KBM-7 (cell line): ENCODE measurements at places on chromosomes 6 and 20.
A peak's percentile ranks its signal among the peaks of the same experiment; 100 is the strongest.

- no peak for DNase-seq
These were observed 171.5 kb downstream of the CDKAL1 start for GRCh38 chr6:20705741-20706140.

- DNase-seq: no peak
These were observed 112.3 kb downstream of the CBLN4 start for GRCh38 chr20:55893031-55893430.

- DNase-seq: no peak
These were observed 50.7 kb downstream of the PPARD start for GRCh38 chr6:35392773-35393672.

- no peak for DNase-seq
These were observed 516.7 kb downstream of the HDGFL1 start for GRCh38 chr6:23086100-23086499.

DNA sequence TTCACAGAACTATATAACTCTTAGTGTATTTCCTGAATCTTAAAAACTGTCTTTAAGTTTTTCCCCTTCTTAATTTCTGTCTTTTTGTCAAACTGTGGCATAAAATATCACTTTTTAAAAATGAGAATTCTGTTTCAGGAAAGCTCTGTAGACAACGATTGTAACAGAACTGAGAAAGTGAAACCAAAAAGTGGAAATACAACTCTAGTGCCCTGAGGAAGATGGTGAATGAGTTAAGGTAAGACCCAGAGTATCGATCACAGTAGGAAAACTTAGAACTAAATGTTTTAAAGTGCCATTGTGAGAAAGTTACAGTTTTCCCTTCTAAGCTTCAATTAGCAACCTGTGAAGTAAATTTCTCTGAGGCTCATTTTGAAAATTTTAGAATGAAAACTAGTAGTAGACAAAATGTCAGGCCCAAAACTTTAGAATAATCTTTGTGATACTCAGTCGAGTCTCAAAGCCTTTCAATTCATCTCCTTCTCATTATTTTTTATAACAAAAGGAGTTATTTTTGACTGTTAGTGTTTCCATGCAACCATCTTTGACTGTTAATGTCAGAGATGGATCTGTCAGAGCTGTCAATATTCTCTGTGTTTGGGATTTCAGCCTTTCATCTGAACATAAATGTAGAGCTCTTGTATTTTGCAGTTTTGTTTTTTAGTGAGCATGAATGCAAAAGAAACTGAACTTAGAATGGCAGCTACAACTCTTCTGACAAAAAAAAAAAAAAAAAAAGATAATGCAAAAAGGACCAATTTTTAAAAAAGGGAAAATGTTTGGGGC is 19.0 kb upstream of the TRDN start:
- peak; percentile 9 for DNase-seq

DNA sequence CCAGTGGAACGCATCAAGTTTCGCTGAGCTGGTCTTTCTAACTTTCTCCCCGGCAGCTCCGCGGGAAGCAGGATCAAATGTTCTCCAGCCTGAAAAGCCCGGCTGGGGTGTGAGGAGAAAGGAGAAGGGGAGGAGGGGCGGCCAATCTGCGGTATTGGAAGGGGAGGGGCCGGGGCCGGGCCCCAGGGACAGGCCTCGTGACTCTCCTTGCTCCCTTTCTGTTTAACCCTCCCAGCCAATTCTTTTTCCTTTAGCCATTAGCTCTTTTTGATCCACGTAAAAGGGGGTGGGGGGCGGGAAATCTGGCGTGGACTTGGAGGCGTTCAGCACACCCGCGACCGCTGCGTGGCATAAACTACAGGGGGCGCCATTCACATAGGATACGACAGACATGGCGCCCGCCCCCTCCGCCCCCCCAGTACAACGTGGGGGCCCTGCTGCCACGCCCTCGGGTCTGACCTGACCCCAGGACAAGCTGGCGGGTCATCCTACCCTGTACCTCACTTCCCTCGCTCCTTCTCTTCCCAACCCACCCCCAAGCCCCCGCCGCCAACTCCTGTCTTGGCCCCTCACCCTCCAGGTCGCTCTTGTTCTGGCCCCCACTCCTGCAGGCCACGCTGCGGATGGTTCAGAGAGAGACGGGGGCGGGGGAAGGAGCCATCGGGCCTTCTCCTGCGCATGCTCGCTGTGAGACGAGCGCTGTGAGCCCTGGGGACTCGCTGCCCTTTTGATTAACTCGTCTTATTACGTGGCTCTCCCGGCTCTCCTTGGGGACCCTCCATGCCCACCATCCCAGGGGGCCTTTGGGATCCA is 7.8 kb upstream of the MDGA1 start:
- peak; percentile 58 for DNase-seq

DNA sequence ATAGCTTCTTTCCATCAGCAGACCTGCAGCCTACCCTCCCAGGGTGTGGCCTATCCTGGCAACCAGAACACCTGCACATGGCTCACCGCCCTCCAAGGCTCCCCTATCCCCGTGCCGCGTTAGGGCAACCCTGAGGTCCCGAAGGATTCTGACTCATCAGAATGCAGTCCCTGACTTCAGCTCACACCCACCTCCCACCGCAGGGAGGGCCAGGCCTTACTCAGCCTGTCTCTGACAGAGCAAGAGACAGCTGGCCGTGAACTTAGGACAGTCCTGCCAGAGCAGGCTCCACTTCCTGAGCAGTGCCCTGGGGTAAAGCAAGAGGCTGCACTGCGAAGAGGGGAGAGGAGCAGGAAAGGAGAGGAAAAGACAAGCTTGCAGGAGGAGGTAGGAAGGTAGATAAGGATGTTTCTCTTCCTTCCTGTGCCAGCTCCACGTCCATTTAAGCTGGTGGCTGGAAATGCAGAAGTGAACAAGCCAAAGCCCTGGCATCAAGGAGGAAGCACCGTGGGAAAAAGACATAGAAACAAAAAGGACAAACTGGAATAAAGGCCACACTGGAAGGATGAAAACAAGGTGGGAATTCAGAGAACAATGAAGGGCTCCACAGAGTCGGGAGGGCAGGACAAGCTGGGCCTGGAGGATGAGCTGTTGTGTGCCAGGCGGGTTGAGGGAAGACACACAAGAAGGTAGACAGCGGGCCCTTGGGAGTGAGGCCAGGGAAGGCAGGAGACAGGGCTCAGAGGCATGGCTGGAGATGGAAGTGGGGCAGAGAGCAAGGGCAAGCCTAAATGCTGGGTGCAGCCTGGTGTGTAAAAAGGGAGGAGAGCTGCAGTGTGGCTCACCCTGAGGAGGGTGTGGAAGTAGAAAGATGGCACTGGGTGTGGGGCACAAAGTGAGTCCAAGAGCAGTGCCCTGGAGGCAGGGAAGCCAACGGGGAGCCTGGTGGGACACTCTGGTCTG is 102.7 kb downstream of the SLC23A2 start:
- peak; percentile 19 for DNase-seq

GRCh38 chr6:52418606-52419005 is 1.5 kb upstream of the EFHC1 start:
- peak; percentile 24 for DNase-seq

GRCh38 chr6:128311944-128312570 is 208.3 kb downstream of the PTPRK start:
- peak; percentile 60 for DNase-seq

DNA sequence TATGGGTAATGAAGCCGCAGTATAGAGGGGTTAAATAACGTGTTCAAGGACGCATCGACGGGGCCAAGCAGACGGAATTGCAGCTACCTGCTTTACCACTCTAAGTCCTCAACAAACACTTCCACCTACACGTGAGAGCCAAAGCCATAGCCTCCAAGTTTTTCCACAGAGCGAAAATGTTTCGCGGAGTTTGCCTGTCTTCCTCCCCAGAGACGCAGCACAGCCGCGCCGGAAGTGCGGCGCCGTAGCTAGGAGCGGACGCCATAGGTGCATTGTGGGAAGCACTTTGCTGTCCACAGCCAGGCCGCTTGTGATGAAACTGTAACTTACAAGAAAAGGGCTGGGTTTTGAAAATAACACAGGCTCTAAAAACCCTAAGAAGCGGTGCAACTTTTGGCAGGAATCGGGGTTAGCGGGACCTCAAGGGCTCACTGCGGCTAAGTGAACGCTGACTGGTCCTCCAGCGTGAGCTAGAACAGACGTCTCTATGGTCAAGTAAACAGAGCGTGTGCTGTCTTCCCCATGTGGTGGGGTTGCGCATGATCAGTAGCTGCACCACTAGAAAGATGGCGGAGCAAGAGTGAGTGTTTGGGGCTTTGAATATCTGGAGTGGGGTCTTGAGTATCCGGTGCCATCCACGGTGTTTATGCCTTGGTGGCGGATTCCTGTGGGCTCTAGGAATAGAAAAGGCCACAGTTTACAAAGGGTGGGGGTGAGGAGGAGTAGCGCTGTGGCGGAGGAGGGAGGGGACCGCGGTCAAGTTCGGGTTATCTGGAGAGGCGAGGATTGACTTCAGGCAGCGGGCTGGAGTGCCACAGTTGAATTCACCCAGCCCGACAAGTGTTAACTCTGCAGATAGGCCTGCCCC is at the start of gene RPL7L1:
Gene RPL7L1, plus strand, starts transcription at position 245 of the 868 bp plus-strand sequence. Its CDS starts 295 bp downstream, at position 540.
- peak; percentile 94 for DNase-seq

DNA sequence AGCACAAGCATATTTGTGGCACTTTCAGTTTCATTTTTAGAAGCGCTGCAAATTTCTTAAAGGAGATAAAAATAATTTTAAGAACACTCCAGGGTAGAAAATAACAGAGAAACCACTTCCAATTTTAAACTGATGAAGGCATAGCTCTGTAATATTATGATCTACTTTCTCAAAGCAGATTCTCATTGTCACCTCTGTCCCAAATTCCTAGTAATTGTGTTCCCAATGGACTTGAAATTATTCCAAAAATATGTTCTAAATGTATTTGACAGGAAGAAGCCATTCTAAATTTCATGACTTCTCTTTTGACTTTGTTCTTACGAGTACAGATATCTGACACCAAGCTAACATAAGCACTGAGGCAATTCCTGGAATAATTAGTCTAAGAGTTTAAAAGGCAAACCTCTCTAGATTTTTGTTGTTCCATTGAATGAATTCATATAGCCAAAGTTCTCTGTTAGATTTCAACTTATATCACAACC is 140.2 kb upstream of the CARMIL1 start:
- DNase-seq: no peak

DNA sequence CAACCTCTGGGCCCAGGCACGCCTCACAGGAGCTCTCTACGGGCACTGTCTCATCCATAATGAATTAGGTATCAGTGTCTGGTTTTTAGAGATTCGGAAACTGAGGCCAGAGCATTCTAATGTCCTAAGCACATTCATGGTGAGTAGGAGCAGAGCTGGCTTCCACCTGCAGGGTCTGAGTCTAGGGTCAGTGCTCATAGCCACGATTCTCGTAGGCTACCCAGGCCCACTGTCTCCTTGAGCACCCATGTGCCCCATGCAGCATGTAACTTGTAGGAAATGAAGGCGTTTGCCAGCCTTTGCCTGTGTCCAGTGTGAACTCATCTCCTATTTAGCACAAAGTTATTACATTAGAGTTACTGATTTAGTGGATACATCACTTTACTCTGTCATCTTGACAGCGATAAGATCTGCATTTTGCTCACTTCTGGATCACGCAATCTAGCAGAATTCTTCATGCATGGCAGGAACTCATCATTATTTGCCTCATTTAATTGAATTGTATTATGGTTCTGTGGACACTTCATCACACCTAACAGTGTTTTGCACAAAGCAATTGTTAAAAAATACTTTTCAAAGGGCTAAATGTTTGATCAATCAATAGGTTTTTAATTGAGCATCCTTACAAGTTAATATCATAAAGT is 205.3 kb upstream of the SULF2 start:
- no peak for DNase-seq

GRCh38 chr6:53829698-53830221 is 35.0 kb downstream of the LRRC1 start:
- no peak for DNase-seq

GRCh38 chr6:44341095-44341890 is 1.2 kb upstream of the SPATS1 start:
- DNase-seq: peak; percentile 20

DNA sequence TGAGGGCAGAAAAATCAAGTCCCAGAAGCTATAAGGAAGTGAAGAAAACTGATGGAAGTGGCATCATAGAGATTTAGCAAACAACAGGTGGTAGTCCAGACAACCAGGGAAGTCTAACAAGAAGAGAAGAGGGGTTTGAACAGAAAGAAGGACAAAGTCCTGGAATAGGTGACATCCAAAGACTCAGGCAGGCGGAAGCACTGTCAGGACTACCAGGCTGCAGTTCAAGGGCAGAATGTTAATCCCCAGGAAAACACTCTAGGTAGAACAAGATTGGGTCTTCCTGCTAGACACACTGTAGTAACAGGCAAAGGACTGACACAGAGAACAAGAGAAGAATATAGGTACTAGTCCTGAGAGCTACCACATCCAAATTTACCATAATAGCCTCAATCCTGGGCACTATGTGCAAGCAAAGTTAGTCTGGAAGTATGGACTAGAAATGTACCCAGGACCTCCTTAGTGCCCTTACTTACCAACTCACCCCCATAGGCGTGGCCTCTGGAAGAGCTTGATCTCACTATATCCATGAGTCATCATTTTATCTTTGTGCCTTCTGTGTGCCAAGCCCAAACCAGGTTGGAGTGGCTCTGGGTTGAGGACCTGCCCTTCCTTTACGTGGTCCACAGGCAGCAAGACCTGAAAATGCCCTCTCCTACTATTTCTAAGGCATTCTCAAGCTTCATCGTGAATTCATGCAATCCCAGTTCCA is 2.2 kb upstream of the EPB41L2 start:
- no peak for DNase-seq

DNA sequence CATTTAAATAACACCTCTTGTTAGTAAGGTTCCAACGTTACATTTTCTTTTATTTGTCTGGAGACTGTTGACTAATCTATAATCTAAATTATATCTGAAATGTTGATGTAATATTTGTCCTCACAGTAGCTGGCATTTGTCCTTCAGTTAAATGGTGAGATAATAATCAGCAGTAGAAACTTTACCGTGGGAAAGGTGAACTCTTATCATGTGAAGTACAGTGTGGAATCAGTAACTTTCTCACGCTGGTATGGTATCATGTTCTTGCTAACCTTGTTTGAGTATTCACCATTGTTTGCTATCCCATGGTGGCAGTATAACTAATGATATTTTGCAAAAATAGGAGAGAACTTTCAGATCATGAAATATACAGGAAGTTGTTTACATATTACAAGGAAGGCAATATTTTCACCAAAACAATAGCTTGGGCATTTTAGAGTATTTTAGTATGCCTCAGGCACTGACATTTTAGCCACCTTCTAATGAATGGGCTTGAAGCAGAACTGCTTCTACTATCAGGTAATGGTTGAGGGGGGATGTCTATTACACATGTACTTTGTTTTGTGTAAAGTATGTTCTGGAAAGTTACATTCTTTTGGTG is 4.8 kb downstream of the GMNN start:
- no peak for DNase-seq

- no peak for DNase-seq
These were observed 6.7 kb upstream of the VNN2 start for GRCh38 chr6:132764370-132764769.
